ENCODE measurements at places on chromosomes 3 and 15.

DNA sequence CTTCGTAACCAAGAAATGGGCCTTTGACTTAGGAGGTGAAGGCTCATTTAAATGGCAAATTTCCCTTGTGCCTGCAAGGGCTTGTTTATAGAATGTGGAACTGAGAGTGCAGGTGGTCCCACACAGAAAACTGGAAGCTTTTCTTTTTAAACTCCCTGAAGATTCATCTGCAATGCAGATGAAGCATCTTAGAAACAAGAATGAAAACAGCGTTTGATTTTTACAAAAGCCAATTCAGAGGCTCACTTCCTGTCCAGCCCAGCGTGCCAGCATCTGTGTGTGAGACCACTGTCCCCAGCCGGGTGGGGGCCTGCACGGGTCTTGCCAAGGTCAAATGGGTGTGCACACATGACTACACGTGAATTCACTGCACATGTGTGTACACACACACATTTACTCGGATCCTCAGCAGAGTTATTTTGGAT, 94.7 kb downstream of the LINGO1 start:
- DNase-seq: no peak

DNA sequence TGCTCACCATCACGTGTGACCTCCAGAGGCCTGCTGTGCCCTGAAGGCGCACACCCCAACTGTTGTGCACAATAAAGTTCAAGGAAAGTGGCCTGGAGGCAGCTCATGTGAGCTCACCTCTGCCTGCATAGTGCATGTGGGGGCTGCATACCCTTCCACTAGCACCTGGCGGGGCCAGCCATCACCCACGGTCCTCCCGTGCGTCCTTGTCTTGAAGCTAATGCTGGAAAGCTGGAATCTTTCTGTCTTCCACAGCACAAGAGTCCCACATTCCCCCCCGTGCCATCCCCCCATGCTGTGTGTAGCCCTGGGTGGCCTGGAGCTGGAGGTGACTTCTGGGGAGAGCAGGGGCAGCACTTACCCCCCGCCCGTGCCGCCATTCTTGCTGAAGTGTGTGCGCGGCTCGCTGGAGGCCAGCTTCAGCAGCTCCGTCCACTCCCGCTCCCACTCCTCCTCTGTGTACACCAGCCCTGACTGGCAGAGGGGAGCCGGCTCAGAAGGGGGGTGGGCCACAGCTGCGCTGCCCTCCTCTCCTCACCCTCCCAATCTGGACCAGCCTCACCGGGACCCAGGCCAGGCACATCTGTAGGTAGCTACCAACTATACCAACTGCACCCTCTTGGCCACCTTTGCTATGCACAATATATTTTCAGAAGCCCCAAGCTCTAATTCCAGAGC, 199.5 kb downstream of the KLF13 start:
- no peak for DNase-seq

- no peak for DNase-seq
Measured at GRCh38 chr15:39947401-39948197, 13.7 kb downstream of the EIF2AK4 start.

- DNase-seq: no peak
Measured at GRCh38 chr15:61118885-61119284, 110.2 kb downstream of the RORA start.

GRCh38 chr15:97736748-97737147, 223.8 kb upstream of the ARRDC4 start:
- no peak for DNase-seq

DNA sequence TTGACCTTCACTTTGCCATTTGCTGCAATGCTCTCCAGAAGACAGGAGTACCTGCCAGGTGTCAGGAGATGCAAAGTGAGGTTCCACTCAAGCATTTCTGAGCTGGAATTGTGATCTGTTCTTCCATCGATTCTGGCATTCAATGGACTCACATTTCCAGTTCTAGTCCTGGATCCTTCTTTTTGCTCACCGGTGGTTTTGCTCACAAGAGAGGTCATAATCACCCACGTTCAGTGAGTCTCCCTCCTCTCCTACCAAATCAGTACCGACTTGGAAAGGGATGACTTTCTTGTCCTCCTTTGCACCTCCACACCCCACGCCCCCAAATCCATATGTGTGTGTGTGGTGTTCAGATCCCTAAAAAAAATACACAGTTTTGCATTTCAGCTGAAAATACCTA, 206.7 kb upstream of the IGF1R start:
- no peak for DNase-seq

DNA sequence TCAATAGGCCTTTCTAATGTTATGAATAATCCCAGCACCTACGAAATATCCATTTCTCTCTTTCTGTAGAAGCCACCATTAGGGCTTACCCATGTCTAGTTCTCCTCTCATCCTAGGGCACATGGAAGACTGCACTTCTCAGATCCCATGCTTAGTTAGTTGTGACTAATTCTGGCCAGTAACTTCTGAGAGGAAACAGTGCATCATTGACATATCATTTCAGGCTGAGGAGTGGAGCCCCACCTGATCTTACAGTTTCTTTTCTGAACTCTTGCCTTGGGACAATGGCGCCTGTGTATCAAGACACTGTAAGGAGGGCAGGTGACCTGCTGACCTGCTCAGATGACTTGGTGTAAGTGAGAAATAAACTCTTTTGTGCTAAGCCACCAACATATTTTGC, 39.4 kb upstream of the TBL1XR1 start:
- no peak for DNase-seq

DNA sequence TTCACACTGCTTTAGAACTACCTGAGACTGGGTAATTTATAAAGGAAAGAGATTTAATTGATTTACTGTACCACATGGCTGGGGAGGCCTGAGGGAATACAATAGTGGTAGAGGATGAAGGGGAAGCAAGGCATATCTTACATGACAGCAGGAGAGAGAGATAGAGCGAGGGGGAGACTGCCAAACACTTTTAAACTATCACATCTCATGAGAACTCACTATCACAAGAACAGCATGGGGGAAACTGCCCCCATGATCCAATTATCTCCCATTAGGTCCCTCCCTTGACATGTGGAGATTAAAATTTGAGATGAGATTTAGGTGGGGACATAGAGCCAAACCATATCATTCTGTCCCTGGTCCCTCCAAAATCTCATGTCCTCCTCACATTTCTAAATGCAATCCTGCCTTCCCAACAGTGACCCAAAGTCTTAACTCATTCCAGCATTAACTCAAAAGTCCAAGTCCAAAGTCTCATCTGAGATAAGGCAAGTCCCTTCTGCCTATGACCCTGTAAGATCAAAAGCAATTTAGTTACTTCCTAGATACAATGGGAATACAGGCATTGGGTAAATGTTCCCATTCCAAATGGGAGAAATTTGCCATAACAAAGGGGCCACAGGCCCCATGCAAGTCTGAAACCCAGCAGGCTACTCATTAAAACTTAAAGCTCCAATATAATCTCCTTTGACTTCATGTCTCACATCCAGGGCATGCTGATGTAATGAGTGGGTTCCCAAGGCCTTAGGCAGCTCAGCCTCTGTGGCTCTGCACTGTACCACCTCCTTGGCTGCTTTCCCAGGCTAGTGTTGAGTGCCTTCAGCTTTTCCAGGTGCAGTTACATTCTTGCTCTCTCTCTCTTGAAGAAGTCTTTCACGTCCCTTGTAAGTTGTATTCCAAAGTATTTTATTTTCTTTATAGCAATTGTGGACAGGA, 481.7 kb upstream of the TGFBR2 start:
- peak; percentile 31 for DNase-seq

DNA sequence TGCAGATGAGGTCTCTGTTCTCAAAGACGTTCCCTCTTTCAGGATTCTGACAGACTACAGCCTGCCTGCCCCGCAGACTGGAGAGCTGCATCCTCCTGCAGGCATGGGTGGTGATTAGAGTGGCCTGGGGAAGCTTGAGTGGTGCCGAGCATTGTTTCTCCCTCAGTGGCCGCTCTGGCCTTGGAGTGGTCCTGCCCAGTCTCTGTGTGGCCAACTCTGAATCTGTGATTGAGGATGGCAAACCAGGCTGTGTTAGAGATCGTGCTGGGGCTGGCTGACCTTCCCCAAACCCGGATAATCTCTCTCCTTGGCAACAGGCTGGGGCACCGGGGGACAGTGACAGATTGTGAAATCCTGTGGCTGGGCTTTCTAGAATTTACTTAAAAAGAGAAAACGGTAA, 11.0 kb upstream of the ADCY5 start:
- DNase-seq: no peak

- DNase-seq: no peak
Measured at GRCh38 chr3:122251428-122251827, 68.0 kb downstream of the CASR start.

DNA sequence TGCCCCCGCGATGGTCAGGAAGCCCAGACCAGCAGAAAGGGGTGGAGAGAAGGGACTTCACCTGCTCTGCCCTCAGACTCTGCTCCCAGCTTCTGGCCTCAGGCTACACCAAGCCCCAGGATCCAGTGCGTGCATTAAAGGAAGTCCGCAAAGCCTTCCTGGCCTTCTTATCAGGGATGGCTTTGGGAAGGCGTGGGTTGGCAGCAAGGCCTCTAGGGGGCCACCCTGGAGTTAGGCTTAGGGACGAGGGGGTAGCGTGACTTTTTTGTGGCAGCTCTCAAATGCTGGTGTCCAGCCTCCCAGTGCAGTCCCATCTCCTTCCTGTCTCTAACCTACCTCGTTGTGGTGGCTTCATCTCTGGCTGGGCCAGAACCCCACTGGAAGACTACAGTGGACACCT, 18.9 kb upstream of the RPL29 start:
- DNase-seq: peak; percentile 54

Measured in BE2C (cell line).